SK-MEL-5 (cell line): ENCODE measurements at places on chromosomes 2 and 18.

DNA sequence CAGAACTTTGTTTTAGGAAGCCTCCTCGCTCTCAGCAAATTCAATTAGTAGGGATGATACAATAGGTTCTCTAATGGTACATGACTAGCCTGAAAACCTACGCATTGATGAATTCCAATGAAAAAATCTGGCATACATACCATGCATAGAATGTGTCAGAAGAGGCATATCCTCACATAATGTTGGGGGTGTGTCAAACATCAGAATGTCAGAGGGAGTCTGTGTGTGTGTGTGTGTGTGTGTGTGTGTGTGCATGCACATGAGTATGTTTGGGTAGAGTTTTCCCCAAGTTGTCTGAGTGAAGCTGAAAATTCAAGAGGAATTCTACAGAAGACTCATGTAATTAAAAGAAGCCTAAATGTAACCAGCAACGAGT is 78.5 kb downstream of the FIGN start:
- no peak for DNase-seq

- DNase-seq, result no peak
These were observed 250 bp upstream of the SPEG start for GRCh38 chr2:219434468-219434717.

DNA sequence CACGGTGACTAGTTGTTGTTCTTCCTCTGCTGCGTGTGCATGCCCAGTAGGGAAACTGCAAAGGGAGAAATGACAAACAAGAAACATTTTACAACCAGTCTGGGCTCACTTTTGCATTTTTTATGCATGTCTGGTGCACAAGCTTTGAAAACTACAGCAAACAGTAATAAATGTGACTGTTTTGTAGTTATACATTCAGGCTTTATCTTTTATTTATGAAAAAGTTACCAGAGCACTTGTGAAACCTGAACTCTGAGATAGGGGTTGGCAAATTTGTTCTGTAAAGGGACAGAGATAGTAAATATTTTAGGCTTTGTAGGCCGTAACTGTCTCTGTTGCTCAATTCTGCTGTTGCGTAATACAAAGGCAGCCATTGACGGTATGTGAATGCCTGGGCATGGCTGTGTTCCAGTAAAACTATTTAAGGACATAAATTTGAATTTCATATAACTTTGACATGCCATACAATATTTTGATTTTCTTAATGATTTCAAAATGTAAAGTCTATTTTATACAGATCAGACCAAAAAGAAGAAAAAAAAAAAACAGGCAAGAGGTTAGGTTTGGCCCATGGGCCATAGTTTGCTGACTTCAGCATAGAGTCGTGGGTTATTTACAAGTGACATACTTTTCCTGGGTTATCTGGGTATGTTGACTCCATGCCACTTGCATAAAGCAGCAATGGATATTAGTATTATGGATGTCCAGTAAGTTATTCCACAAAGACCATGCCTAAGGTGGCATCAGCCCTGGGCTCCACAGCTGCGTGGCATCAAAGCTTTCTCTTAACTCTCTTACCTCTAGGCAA is 53.6 kb upstream of the EML6 start:
- peak; percentile 79 for DNase-seq

- DNase-seq, result no peak
These were observed 470.9 kb upstream of the SPHKAP start for GRCh38 chr2:228652366-228652765.

GRCh38 chr2:97849881-97850528 is 136.6 kb downstream of the ZAP70 start:
- DNase-seq, result no peak

DNA sequence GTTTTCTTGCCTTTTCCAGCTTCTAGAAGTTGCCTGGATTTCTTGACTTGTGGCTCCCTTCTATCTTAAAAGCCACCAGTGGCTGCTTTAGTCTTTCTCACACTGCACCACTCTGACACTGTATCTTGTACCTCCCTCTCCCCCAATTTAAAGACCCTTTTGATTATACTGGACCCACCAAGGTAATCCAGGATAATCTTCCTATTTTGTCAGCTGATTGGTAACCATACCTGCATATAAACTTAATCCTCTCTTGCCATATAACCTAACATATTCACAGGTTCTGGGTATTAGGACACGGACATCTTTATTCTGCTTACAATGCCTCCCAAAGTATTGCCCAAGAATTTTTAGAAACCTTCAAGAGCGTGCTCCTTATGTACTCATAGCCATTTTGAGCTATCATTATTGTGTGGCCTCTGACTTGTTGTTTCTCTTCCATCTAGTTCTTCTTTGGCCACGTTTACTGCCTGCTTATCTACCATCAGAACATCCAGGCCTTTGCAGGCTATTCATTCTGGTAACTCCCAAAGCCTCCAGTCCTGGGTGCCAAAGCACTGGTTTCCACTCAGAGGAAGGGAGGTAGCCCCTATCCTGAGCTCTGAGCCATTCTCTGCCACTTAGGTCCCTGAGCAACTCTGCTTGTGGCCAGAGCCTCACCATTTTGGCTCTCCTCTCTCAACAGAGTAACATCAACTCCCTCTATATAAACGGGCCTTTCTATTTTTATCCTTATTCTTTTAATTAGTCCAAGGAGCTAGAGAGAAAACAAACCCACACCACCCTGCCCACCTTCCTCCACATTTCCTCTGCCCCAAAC is 70.8 kb downstream of the MYO3B start:
- no peak for DNase-seq

DNA sequence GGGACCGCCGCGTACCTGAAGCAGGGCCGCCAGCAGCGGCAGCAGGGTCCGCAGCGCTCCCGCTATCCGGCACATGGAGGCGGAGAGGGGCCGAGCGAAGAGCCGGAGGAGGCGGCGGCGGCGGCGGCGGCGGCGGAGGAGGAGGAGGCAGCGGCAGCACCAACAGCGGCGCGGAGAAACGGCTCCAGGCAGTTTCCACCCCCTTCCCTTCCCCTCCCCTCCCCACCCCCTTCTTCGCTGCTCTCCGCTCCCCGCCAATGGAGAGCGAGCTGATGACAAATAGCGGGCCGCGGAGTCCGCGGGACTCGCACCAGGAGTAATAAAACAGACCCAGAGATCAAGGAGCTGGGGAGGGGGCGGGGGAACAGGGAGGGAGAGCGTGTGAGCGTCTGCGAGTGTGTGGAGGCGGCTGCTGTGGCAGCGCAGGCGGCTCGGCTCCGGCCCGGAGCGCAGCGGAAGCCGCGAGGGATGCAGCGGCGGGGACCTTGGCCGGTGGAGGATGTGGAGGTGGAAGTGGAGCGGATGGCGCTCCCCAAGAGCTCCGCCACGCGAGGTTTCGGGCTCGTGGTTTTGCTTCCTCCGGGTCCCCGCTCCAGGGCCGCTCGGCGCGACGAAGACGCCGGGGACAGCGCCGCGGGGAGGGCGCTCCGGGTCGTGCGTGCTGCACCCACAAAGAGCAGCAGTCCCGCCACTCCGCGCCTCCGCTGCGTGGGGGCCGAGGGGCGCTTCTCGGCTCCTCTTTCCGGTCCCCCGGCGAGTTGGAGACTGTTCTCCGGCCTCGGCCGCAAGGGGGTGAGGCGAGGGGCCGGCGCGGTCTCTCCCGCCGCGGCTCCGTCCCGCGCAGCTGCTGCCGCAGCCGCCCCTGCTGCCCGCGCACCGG is at the start of gene CDH2:
TSS of gene CDH2 (minus strand) at position 183 of the 880 bp plus-strand sequence. CDS start at position 75, 108 bp downstream.
- DNase-seq, result peak; percentile 2

DNA sequence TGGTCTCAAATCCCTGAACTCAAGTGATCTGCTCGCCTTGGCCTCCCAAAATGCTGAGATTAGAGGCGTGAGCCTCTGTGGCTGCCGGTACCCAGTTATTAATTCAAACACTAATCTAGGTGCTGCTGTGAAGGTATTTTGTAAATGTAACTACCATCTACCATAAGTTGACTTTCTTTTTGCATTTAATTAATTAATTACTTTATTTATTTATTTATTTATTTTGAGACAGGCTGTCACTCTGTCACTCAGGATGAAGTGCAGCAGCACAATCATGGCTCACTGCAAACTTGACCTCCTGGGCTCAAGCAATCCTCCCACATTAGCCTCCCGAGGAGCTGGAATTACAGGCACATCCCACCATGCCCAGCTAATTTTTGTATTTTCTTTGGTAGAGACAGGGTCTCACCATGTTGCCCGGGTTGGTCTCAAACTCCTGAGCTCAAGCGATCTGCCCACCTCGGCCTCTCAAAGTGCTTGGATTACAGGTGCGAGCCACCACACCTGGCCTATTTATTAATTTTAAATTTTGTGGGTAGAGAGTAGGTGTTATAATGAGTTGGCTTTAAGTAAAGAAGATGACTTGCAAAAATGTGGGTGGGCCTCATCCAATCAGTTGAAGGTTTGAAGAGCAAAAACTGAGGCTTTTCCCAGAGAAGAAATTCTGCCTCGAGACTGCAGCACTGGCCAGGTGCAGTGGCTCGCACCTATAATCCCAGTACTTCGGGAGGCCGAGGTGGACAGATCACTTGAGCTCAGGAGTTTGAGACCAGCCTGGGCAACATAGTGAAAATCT is 17.3 kb upstream of the NMUR1 start:
- no peak for DNase-seq

DNA sequence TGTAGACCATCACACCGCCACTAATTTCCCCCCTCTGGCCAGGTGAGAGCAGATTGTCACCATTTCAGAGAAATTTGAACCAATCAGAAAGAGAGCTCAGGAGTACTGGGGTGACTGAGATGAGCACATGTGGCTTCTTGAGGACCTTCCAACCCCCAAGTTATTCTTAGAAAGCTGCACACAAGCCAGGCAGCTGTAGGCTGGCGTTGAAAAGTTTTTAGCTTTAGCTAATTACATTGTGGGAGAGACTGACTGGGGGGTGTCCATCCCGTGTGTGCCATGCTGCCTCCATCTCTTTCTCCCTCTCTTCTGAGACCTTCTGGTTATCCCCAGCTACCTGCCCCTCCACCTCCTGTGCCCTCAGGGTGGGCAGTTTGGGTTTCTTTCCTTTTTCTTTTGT is 154.0 kb downstream of the AGAP1 start:
- DNase-seq, result no peak

GRCh38 chr2:74816540-74817303 is 17.2 kb upstream of the HK2 start:
- no peak for DNase-seq

DNA sequence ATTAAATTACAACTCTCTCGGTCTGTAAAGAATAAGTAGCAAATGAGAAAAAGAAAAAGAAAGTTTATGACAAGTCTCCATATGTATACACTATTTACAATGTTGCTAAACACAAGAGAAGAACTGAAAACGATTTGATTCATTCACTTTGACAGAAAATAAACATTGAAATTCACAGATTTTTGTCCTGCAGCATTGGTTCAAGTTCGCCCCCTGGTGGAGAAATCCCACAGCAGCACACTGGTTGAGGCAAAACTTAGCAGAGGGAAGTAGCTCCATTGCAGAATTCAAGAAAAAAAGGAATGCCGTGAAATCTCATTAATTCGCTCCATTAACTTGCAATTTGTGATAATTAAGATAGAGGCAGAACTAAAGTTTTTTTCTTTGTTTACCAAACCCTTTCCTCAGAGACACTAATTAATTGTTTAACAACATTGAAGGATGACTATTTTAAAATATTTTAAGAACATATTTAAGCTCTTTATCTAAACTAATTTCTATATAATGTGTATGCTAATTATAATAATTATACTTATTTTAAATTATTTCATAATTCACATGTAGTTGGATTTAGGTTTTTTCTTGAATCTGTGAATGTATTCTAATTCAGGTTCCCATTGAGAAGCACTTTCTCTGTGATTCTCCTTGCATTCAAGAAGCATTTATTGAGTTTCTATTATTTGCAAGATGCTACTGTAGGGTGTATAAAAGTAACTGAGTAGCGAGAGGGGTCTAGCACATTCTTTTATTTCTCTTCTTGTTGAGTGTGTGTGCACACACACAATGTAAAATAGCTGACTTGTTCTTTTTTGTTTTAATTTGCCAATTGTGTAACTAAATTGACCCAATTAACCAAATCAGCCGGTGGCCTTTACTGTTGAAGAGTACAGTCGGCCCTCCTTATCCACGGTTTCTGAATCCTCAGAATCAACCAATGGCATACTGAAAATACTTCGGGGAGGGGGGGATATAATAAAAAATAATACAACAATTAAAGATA is 74.1 kb downstream of the COL4A3 start:
- peak; percentile 72 for DNase-seq

DNA sequence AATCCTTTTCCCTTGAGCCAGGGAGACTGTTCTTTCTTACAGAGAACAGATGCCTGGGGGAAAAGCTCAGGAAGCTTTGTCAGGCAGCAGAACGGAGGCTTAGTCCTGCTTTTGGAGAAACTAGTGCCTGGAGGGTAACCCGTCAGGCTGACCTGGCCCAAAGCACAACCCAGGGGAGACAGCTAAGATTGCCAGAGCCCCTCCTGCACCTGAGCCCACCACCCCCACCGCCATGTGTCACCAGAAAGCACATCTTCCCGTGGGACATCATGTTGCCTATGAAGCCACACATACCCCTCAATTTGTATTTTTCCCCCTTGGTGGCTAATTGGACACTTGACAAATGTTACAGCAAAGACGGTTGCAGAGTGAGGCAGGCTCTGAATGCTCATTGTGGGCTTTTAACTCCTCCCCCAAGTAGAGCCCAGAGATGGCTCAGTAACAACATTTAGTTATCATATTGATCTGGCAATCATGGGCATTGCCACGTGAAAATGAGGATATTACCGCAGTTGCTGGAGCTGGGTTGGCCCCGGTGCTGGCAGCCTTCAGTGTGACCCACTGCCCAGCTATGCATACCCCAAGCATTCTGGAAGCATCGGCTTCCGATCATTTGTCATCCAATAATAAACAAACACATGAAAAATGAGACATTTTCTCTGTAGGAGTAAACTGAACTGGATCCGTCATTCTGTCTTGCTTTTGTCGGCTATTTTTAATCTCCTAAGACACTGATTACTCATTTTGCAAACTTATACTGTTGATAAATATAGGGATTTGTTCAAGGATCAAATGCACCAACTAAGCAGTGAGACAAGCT is 229.5 kb downstream of the ATAD2B start:
- DNase-seq, result no peak

GRCh38 chr18:43720041-43720440 is 442.8 kb upstream of the SYT4 start:
- no peak for DNase-seq

GRCh38 chr2:233084488-233084887 is 24.3 kb downstream of the INPP5D start:
- no peak for DNase-seq

GRCh38 chr2:99615247-99615771 is 125.5 kb upstream of the REV1 start:
- peak; percentile 24 for DNase-seq

DNA sequence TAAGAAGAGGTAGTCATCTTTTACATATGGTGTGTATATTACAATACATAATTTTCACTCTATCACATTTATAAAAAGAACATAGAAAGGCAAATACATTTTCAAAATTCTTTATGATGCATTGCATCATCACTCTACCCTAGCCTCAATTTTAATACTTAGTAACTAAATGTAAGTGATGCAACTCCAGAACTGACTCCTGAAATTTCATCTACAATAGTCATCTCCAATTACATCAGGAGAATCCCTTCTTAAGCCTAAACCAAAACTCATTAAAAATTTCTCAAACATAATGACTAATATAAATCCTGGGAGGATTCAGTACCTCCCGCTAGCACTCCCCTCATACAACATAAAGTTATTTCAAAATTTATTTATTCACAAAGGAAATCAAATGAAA is 15.9 kb downstream of the TMX3 start:
- no peak for DNase-seq
